ENCODE measurements at places on chromosomes 4 and X. TPM values are rescaled to one million over a fixed set of nuclear protein-coding genes. Genes with fewer than 3 reads are reported as not detected.

BST1 gene
- 10.2 TPM for total RNA-seq

CNKSR2 gene
- 14.9 TPM for total RNA-seq

CRMP1 gene
- total RNA-seq, result 0.07 TPM

XG gene
- not detected for total RNA-seq

PCGF3 gene
- 28.4 TPM for total RNA-seq

AFF2 gene
- not detected for total RNA-seq

ZCCHC13 gene
- total RNA-seq, result not detected

PLRG1 gene
- total RNA-seq, result 116 TPM

COL4A5 gene
- 193 TPM for total RNA-seq

IL1RAPL1 gene
- total RNA-seq, result not detected

SPARCL1 gene
- total RNA-seq, result not detected

MFAP3L gene
- 6.6 TPM for total RNA-seq

MTNR1A gene
- not detected for total RNA-seq

PABPC1L2B gene
- not detected for total RNA-seq

MAMLD1 gene
- total RNA-seq, result 0.72 TPM

ANXA3 gene
- total RNA-seq, result 117 TPM

PSMD10 gene
- 106 TPM for total RNA-seq

SSX2B gene
- not detected for total RNA-seq

CSAG3 gene
- total RNA-seq, result not detected

LRAT gene
- total RNA-seq, result 0.38 TPM

CENPVL2 gene
- total RNA-seq, result not detected

APOOL gene
- total RNA-seq, result 36.2 TPM

NSUN7 gene
- not detected for total RNA-seq

ZDHHC15 gene
- total RNA-seq, result not detected

MND1 gene
- total RNA-seq, result 33.6 TPM

COL4A6 gene
- total RNA-seq, result 157 TPM

CHRDL1 gene
- not detected for total RNA-seq

JCHAIN gene
- not detected for total RNA-seq

SATL1 gene
- total RNA-seq, result 0.17 TPM

ABCG2 gene
- 37.4 TPM for total RNA-seq

CDKL2 gene
- 1.1 TPM for total RNA-seq

F8A2 gene
- not detected for total RNA-seq

DUX4 gene
- total RNA-seq, result not detected

NPNT gene
- 0.12 TPM for total RNA-seq

MAGEA3 gene
- not detected for total RNA-seq

TRIM61 gene
- not detected for total RNA-seq

PCDH10 gene
- total RNA-seq, result not detected

VEGFC gene
- 19.2 TPM for total RNA-seq

HOPX gene
- total RNA-seq, result 224 TPM

ATOH1 gene
- total RNA-seq, result not detected

FAM236A gene
- not detected for total RNA-seq

TLR8 gene
- not detected for total RNA-seq

NLRP2B gene
- not detected for total RNA-seq

SLC2A9 gene
- not detected for total RNA-seq

MXRA5 gene
- not detected for total RNA-seq

HEPH gene
- total RNA-seq, result not detected

HS6ST2 gene
- total RNA-seq, result 39.1 TPM

TRIML2 gene
- 34.9 TPM for total RNA-seq

SPANXN3 gene
- not detected for total RNA-seq

INPP4B gene
- 4.0 TPM for total RNA-seq

FRAS1 gene
- 1.7 TPM for total RNA-seq

GRPR gene
- total RNA-seq, result not detected

CFAP99 gene
- total RNA-seq, result not detected

PNMA6A gene
- 2.9 TPM for total RNA-seq
